ENCODE measurements at places on chromosomes 1 and 21.
A peak's percentile ranks its signal among the peaks of the same experiment; 100 is the strongest.

DNA sequence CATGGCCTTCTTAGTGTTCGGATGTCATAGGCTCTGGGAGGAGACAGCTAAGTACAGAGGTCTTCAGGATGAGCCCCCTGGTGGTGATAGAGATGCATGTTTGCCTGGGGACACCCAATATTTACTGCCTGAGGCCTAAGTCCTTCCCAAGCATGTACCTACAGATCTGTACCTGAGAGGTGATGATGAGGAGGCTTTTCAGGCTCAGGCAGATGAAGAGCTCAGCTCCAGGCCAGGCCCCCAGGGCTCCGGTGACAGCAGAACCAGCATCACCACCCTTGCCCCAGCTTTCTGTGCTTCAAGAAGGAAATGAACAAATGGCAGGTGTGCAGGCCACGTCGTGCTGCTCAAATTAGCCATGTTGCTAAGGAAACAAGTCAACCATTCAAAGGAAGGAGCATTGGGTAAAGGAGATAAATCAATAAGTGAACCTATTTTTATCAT lies 21.1 kb downstream of the CACNA1E start:
- no peak for DNase-seq

- DNase-seq, result no peak
Measured at GRCh38 chr1:208241512-208241911, 2.7 kb downstream of the PLXNA2 start.

DNA sequence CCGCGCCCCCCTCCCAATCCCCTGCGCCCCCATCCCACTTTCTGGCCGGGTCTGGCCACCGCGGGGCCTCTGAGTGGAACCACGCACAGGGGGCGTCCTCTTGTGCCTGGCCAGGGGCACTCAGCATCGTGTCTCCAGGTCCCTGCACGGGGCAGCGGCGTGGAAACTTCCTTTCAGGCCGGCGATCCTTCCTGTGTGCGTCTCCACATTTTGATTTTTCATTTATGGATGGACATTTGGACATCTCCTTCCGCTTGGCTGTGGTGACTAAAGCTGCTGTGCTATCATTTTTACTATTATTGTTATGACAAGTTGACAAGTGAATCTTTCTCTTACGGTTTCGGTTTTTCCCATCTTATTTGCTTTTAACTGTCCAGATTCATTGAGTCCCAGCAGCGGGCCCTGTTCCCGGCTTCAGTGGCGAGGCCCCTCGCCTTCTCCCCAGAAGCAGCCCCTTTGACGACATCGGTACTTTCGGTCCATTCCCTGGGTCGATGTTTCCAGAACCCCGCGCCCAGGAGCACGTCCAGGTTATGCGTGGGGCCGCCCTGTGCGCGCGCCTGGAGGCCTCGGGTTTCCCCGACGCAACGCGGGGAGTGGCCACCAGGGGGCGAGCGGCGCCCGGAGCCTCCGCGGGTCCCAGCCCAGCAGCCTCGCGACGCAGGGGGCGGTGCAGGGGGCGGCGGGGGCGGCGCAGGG lies 12.4 kb upstream of the SLC19A1 start:
- peak; percentile 78 for DNase-seq

GRCh38 chr1:44557778-44558177 lies 116.5 kb downstream of the TMEM53 start:
- no peak for DNase-seq

GRCh38 chr1:150477733-150478132 lies 9.5 kb upstream of the TARS2 start:
- no peak for DNase-seq

DNA sequence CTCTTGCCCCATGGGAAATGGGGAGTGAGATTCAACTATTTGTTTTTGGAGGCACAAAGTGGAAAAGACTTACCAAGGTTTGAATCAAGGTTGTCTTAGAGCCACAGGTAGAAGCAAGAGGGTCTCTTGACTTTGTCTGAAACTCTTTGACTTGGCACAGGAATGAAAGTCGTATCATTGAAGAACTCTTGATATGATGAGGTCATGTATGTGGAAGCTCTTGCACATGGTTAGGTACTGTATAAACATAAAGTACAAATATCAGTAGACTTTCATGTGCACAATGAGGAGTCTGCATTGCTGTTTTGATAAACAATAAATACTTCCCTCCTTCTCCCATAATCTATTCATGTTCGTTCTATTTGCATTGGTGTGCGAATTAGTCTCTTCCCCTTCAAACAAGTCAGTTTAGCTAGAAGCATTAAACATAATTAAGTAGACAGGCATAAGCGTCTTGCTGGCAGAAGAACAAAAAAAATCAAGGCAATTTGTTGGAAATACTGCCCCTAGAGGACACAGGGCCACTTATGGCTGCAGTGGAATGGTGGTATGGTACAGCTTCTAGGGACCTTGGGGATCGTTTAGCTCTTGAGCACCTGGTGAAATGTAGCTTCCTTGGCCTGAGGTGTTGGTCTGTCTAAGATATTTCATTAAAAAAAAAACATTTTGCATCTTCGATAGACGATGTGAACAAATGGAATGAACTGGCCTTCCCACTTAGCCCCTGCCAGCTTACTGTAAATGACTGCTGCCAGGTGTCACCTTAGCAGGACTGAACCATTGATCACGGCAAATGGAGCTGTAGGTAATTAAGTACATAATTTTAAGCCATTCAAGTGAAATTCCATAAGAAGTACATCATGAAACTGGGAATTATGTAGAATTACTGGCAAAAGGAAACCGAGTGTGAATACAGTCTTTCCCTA lies 218.0 kb upstream of the GALNT2 start:
- DNase-seq, result no peak

GRCh38 chr1:2124446-2125198 lies 70.0 kb downstream of the FAAP20 start:
- no peak for DNase-seq

DNA sequence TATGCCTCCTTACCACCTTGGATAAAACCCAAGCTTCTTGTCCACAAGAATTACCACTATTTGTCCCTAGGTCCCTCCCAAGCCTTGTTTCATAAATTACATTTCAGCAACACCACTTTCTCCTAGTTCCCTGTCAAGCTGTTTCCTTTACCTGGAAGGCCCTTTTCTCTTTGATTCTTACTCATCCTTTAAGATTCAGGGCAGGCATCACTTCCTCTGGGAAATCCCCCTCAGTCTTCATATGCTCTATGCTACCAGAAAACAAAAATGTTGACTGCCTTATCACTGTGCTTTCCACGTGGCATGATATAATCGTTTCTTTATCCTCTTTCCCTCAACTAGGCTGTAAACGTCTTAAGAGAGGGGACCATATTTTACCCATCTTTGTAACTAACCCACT lies 102.7 kb downstream of the LYST start:
- DNase-seq, result no peak

DNA sequence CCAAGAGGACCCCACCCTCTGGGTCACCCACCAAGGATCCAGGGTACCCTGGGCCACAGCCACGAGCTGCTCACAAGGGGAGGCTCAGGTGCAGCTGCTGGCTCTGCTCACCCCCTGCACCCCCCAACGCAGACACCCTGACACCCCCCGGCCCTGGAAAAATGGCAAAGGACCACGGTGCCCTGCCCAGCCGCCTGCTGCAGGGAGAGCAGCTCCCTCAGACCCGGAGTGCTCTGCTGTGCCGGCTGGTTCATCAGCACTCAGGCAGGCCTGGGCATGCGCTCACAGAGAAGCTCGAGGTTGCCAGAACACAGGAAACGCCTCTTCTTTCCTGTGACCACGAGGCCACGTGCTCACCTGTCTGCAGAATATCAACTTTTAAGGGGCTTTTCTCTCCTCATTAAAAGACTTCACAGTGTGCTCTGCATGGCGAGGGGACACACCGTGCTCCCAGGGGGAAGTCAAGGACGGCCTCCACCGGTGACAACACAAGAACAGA lies 4.3 kb upstream of the C1QTNF12 start:
- DNase-seq, result peak; percentile 31

DNA sequence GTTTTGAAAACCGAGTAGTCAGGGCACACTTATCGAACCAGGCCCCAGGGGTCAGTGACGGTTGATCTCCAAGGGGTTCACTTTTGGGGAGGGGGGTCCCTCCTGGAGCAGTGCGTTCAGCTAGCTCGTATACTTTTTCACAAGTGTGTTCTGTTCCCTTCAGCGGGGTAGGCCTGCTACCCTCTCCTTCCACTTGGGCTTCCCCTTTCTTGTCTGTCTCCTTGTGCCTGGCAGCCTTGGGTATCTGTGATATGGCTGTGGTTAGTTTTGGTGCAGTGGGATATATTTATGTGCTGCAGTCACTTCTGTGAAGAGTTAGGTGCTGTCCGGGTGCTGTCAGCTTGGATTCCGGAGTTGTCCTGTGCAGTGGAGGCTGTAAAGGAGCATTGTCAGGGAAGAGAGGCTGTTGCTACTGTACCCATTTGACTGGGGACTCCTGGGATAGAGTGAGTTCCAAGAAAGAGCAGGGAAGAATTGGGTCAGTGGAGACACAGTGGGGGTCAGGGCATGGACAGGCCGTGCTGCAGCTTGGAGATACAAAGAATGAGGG lies 29.7 kb downstream of the ADARB1 start:
- no peak for DNase-seq

DNA sequence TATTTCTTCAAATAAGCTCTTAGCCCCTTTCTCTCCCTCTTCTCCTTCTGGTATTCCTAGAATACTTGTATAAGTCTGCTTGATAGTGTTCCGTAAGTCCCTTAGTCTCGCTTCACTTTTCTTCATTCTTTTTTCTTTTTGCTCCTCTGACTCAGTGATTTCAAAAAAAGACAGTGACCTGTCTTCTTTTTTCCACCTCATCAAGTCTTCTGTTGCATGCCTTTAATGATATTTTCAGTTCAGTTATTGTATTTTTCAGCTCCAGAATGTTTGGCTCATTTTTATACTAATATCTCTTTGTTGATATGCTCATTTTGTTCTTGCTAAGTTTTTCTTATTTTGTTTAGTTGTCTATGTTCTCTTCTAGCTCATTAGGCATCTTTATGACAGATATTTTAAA lies 97.7 kb downstream of the POFUT2 start:
- no peak for DNase-seq

DNA sequence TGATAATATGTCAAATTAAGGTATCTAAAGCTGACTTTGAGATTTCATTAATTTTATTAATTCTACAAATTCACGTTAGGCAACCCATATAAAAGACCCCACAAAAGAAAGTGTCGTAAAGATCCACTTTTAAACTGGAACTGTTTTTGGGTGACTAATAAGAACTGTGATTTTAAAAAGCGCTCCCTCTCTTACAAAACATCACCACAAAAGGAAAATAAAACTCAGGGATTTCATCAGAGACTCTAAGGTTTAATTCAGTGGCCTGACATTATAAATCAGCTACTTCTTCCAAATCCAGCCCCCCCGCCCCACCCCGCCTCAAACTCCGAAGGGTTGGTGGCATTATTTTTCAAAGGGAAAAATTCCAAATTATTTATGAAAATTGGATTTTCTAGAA lies 2.7 kb downstream of the COL24A1 start:
- no peak for DNase-seq

GRCh38 chr1:4422504-4423289 lies 231.7 kb upstream of the AJAP1 start:
- DNase-seq, result no peak

- DNase-seq, result no peak
Measured at GRCh38 chr1:178609015-178609414, 96.1 kb downstream of the TEX35 start.

DNA sequence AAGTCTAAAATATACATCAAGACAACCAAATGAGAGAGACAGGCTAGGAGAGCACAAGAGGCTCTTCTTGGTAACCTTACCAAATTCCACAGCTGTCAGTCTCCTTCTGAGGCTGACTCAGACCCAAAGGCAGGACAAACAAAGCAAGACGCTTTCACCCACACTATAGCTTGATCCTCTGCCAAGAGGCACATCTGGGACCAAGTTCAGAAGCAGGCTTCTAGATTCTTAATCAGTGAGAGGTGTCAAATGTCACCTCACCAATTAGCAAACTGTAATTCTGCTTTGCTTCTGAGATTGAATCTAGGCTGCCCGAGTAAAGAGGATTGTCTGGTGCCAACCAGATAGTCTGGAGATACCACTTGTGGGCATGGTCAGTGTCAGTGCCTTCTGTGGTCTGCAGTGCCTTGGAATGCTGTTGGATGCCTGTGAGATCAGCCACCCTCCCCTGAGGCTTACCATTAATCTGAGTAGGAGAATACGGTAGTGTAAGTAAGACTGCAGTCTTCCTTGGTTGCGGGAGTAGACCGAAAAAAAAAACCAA lies 151.0 kb downstream of the FMN2 start:
- no peak for DNase-seq

GRCh38 chr1:207742850-207743555 lies 8.9 kb upstream of the CD46 start:
- DNase-seq, result no peak

DNA sequence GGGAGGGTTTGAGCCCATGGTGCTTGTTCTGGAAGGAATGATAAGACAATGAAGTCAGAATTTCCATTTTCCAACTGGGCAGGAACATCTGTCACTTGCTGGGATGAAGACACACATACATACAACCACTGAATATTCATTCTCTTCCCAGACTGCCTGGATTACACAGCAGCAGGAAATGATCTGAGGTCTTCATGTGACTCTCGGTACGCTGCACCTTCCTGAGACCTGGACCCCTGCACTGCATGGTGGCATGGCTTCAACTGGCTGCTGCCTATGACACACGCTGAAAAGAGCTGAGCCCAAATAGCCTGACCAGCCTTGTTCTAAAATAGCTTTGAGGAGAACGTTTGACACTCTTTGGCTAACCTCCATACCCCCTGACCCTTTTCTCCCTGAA lies 150.6 kb downstream of the GABPA start:
- DNase-seq, result no peak

DNA sequence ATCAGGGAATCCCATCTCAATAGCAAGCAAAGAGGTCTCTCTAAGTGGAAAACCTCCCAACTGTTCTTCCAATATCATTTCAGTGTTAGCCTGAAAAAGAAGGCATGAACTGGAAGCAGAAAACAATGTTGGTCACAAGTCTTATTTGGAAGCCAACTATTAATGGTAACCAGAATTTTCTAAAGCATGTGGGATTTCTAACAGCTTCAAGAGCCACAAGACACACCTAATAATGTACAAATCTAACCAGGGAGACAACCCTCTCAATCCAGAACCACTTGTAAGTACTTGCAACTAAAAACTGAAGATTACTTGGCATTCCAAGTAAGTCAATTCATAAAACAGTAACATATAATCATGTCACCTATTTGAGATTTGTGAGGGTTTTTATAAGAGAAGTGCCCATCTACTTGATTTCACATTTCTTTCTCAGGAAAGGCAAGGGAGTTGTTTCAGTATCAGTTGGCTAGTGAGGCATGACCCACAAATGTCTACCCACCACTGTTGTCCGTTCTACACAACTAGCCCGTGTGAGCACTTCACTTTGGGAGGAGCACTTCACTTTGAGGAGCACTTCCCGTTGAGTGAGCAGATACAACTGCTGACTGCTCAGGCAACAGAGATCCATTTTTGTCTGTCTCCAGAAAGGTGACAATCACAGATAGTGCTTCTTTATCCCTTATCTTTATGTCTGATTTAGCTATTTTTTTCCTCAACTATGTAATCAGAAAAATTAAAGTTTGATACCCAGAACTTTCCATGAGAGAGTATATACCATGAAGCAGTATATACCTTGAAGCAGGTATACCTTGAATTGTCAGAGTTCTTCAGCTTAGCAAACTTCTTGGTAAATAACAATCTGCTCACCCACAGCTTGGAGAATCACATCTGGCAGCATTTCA lies 11.1 kb downstream of the STX6 start:
- no peak for DNase-seq
